ENCODE measurements at places on chromosomes 7 and 10.

DNA sequence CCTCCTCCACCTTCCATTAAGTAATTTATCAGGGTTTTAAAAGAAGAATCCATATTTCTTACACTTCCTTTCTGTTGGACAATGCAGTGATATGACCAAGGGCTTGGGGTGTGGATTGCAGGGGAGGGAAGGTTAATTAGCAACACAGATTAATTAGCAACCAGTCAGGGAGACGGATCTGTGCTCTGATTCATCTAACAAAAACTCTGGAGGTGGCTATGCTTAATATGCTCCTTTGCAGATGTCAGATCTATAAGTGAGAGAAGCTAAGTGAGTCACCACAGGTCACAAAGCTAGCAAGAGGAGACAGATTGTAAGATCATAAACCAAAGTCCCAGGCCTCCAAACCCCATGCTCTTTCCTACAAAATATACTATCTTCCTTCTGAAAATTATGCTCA is 178.8 kb upstream of the ITGB1 start:
- DNase-seq = no peak

GRCh38 chr7:37225285-37225969 is 223.2 kb downstream of the ELMO1 start:
- no peak for DNase-seq

DNA sequence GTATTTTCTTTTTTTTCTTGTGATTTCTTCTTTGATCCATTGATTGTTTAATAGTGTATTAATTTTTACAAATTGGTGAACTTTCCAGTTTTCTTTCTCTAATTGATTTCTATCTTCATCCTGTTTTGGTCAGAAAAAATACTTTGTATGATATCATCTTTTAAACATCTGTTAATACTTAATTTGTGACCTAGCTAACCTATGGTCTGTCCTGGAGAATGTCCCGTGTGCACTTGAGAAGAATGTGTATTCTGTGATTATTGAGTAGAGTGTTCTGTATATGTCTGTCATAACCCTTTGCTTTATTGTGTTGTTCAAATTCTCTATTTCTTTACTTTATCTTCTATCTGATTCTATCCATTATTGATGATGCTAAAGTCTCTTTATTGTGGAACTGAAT is 65.8 kb upstream of the ZEB1 start:
- DNase-seq = no peak

- DNase-seq = no peak
These were observed 215.7 kb downstream of the HTR7 start for GRCh38 chr10:90642136-90642535.

GRCh38 chr10:94777886-94778458 is 15.5 kb downstream of the CYP2C19 start:
- DNase-seq = no peak

DNA sequence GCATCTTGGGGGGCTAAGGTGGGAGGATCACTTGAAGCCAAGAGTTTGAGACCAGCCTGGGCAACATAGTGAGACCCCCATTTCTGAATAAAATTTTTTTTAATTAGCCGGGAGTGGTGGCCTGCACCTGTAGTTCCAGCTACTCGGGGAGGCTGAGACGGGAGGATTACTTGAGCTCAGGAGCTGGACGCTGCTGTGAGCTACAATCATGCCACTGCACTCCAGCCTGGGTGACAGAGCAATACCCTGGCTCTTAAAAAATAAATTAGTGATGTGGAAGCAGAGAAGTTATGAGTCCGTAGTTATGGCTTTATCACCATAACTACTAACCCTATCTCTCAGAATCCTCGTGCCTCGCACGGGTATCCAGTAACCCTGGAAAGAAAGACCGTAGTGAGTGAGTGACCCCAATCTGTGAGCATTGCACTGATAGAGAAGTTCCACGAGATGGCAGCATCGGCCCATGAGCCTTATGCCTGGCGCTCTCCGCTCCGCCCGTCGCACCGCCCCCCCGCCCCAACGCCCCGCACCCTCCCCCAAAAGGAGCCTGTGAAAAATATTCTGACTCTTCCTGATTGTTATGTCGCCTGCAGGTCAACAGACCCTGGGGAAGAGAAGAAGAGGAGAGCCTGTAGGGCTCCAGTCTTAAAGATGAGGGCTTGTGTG is 4.9 kb upstream of the SLC29A3 start:
- peak; percentile 70 for DNase-seq

DNA sequence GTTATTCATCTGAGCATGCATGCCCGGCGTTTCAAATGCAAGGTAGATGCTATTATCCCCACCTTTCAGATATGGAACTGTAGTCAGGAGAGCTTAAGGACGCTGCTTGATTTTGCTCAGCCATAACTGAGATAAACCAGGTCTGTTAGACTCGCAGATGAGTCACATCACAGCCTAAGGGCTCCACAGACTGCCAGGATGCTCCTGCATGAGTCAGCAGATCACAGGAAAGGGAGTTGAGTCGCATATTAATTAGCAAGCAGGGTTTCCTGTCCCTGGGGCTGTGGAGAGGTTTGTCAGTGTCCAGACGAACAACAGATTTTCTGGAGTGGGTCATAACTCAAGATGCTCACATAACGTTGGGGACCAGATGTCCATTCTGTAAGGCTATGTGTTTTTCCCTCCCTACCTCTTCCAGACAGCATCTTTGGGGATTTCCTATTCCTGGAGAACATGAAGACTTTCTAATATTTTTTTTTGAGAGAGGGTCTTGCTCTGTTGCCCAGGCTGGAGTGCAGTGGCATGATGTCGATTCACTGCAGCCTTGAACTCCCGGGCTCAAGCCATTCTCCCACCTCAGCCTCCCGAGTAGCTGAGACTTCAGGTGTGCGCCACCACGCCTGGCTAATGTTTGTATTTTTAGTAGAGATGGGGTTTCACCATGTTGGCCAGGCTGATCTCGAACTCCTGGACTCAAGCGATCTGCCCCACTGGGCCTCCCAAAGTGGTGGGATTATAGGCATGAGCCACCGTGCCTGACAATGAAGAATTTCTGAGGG is 36.7 kb downstream of the PFKFB3 start:
- DNase-seq = no peak

- DNase-seq = no peak
These were observed 28.2 kb upstream of the IL6 start for GRCh38 chr7:22698767-22699166.

- DNase-seq = no peak
These were observed 10.8 kb upstream of the BLOC1S2 start for GRCh38 chr10:100297242-100297641.

DNA sequence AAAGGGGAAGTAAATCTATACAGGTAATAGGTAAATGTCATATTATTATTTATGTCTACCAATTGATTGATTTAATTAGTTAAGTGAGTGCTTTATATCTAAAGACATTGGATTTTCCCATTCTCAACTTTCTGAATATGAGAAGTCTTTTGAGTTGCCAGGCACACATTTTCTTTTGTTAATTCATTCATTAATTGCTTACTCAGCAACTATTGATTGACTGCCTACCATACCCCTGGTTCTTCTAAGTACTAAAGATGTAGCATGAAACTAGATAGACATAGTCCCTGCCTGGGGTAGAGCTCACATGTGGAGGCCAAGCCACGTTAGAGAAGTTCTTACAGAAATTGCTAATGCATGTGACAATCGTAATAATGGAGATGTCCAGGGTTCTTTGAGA is 253.1 kb upstream of the LYZL1 start:
- no peak for DNase-seq

GRCh38 chr10:48493083-48493871 is 111.6 kb downstream of the ARHGAP22 start:
- no peak for DNase-seq

- DNase-seq = no peak
These were observed 704.0 kb upstream of the IGFBP3 start for GRCh38 chr7:46625032-46625431.

DNA sequence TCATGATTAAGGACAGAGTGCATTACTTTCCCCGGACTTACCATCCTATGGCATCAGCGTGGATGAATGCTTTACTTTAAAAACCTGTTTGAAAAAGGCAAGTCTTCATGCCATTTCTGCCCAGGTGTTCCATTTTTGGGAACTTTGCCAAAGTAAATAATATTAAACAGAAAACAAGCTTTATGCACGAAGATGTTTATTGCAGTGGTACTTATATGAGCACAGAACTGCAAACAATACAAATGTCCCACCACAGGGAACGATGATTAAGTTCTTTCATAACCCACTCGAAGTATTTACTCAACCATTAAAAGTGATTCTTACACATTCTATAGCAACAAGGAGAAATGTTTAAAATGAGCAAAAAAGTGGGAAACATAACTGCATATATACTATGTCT is 109.7 kb upstream of the GDF10 start:
- no peak for DNase-seq

- no peak for DNase-seq
These were observed 384.4 kb upstream of the SHH start for GRCh38 chr7:156196649-156197048.

- DNase-seq = no peak
These were observed 58.7 kb upstream of the BTRC start for GRCh38 chr10:101295261-101295660.

DNA sequence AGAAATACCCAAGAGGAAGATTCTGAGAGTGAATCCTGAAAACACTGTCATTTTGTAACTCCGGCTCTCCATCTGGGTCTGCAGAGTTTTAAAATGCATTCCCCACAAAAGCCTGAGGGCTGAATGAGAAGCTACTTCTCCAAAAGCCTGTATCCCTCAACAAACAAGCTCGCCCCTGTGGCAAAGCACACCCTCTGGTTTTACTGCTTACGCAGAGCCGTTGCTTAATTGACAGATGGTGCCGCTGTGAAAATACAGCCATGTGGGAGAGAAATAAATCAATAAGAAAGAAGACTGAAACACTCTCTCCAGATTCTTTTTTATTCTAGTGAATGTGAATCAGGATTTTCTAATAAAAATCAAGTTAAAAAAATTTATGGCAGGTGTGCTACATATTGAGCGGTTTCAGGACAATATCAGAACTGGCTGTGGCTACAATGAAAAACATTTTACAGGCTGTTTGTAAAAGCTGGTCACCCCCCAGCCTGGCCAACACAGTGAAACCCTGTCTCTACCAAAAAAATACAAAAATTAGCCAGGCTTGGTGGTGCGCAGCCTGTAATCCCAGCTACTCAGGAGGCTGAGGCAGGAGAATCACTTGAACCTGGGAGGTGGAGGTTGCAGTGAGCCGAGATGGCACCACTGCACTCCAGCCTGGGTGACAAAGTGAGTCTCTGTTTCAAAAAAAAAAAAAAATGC is 32.5 kb downstream of the C7orf33 start:
- peak; percentile 13 for DNase-seq

GRCh38 chr7:12610899-12611298 is 40.4 kb downstream of the SCIN start:
- DNase-seq = no peak

- DNase-seq = no peak
These were observed 148.0 kb downstream of the LRRN3 start for GRCh38 chr7:111238886-111239285.

DNA sequence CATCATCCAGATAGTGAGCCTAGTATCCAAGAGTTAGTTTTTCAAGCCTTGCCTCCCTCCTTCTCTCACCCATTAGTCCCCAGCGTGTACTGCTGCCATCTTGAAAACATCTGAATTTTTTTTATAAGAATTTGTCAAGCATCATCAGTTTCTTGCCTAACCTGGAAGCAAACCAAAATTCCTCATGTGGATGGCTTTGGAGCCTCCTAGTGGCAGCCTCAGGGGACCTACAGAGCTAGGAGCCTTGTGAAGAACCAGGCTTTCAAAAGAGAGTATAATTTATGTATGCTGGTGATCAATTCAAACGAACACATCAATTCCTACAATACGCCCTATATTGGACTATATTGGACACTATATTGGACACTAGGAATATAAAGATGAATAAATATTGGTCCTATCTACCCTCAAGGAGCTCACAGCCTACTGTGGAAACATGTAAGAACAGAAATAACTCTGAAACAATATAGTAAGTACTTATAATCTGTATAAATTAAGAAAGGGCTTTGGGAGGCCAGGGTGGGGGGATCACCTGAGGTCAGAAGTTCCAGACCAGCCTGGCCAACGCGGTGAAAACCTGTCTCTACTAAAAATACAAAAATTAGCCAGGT is 63.4 kb downstream of the HPSE2 start:
- DNase-seq = peak; percentile 56

- DNase-seq = no peak
These were observed 73.3 kb downstream of the NSUN6 start for GRCh38 chr10:18577823-18578685.

- peak; percentile 9 for DNase-seq
These were observed 43.2 kb downstream of the PNLIPRP3 start for GRCh38 chr10:116470768-116471415.

DNA sequence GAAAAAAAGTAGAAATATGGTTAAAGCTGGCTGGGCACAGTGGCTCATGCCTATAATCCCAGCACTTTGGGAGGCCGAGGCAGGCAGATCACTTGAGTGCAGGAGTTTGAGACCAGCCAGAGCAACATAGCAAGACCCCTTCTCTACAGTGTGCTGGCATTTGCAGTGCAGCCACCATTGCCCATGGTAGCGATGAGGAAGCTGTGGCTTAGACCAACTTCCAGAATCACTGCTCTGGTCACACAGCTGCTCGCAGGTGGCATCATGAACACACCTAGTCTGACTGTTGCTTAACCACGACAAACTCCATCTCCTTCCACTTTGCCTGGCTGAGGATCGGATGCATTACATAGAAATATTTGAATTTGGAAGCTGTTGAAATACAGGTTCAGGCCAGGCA is 137.1 kb downstream of the CUX1 start:
- DNase-seq = no peak

GRCh38 chr7:40890088-40890692 is 755.4 kb downstream of the SUGCT start:
- DNase-seq = no peak

- DNase-seq = no peak
These were observed 89.8 kb upstream of the LRRTM3 start for GRCh38 chr10:66836057-66836456.

DNA sequence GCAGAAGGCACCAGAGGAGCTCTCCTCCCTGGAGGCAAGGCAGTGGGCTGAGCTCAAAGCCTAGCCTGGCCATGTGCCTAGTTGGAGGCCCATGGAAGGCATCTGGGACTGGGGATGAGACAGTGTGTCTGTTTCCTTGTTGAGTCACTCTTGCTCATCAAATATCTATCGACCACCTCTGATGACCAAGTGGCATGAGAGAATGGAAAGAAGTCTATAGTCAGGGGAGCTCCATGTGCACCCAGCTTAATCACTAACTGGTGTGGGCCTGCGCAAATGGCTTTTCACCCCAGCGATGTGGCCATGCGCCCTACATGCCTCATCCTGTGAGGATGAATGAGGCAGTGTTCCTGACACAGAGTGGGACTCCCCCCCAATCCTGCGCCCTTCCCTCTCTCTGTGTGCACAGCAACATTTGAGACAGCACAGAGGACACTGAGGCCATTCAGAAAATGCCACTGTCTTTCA is 229.9 kb downstream of the RPS24 start:
- DNase-seq = no peak

DNA sequence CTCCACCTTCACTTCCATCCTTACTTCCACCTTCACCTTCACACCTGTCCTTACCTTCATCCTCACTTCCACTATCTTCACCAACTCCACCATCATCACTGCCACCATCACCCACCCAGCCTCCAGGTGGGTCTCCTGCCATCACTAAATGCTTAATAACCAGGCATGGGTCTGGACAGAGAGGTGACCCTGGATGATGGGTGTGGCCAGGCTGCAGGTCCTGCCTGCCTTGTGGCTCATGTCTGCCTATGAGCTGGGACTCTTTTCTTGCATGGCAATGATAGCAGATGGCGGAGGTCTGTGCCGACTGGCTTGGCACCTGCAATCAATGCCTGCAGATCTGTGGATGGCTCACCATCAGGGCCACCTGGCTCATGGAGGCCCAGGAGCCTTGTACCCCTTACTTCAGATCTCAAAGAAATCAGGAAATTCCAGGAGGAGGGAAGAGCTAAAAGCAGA is 60.1 kb upstream of the ELN start:
- DNase-seq = no peak
